ENCODE measurements at places on chromosomes 5 and 9. TPM values are rescaled to one million over a fixed set of nuclear protein-coding genes. Genes with fewer than 3 reads are reported as not detected.

The IL31RA gene
- 1.3 TPM for total RNA-seq

The SPINK6 gene
- total RNA-seq = not detected

The BNC2 gene
- 4.1 TPM for total RNA-seq

The KIF20A gene
- total RNA-seq = 48.2 TPM
